Neural crest cell (in vitro differentiated cells): ENCODE measurements at places on chromosomes 1 and 21. TPM values are rescaled to one million over a fixed set of nuclear protein-coding genes. Genes with fewer than 3 reads are reported as not detected.

Gene ASTN1
- 21.8 TPM in 2 replicates for total RNA-seq

Gene KRTAP19-1
- not detected in 2 replicates for total RNA-seq

Gene LEPR
- 2.5 and 2.7 TPM in 2 replicates for total RNA-seq

Gene TIE1
- 2.2 and 2.8 TPM in 2 replicates for total RNA-seq

Gene LMOD1
- 0.19 and 0.39 TPM in 2 replicates for total RNA-seq
